Inflammatory macrophage treated with lipopolysaccharide for 1 hour (primary cell): ENCODE measurements at places on chromosomes 2 and 18.

- no peak for DNase-seq
Observed at GRCh38 chr2:168671932-168672331, 130.5 kb upstream of the NOSTRIN start.

DNA sequence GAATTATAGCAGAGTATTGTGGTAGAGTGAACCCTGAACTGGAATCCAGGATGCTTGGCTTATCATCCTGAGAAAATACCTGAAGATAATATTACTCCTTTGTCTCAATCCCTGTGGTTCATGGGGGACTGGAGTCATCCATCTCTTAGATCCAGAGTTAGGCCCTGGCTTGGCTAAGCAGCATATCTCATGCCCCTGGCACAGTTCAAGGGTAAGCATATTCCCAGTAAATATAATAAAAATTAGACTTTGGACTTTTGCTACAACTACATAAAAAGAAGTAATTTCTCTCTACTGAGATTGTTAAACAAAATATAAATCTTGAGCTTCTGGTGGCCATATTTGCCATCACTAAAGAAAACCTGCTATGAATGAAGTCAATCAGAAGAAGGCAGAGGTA lies 47.7 kb upstream of the STK39 start:
- DNase-seq = no peak

DNA sequence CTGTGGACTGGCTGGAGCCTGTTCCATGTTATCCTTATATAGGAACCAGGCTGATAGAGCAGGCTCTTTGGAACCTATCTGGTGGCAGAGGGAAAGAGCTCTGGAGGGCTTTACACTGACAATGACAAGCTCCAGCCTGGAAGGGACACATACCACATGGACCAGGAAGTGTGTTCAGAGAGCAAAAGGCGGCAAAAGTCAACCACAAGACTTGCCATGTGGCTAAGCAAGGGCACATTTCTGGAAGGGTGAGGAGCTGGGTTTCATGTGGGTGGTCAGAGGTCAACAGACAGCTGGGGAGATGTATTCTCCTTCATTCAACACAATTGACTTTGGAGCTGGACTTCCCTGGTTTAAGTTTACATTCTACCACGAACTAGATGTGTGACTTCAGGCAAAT lies 325.2 kb downstream of the DYSF start:
- DNase-seq = no peak

DNA sequence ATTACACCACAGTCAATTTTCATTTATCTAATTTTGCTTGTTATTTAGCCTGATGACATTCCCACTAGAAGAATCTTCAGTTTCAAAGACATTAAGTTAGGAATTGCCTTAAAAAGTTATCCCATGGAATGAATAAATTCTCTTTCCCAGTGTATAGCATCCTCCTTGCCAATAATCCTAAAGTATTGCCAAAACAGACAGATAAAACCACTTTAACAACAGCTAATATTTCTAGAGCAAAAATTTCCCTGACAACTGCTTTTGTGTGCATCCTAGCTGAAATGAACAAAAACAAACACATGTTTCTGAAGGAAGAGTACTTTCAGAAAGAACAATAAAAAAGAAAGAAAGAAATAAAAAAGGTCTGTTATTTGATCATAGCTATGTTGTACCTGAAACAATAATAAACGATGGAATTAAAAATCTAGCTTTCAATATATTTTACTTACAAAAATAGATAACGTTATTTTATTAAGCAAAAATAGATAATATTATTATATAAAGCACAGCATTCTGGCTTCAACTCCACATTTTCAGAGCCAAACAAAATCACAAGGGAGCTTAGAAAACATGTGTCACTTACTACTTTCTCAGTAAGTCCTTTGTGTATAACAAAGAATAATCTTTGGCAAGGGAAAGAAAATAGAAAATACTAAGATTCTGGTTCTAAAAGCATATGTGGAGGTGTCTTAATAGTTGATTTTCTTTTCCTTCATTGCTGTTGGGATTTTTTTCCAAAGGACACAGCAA lies 939.0 kb upstream of the CRIM1 start:
- DNase-seq = no peak

GRCh38 chr2:37168217-37168981 lies 11.6 kb upstream of the EIF2AK2 start:
- DNase-seq = peak; percentile 28

DNA sequence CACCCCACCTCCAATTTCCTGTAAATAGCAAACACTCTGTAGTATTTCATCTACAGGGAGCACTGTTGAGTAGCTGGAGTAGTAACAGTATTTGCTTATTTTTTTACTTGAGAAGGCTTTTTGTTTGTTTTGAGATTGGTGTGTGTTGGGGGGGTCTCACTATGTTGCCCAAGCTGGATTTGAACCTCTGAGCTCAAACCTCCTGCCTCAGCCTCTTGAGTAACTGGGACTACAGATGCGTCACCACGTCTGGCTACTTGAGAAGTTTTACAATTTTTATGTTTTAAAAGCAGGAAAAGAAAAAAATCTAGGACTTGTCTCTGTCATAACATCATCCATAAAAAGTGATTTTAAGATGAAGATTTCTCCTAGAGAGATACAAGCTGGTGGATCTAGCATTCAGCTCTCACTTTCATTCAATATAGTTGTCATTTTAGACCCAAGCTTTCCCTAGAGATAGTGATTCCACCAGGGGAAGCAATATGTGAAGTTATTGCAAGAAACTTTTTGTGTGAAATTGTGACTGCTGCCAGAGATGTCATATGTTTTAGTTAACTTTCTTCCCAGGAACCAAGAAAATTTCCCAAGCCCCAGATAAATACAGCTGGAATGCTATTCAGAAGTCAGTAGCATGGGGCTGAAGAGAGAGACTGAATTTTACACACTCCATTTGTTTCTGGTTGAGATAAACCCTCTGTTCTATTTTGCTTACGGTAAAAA lies 60.2 kb upstream of the MAP4K3 start:
- no peak for DNase-seq

DNA sequence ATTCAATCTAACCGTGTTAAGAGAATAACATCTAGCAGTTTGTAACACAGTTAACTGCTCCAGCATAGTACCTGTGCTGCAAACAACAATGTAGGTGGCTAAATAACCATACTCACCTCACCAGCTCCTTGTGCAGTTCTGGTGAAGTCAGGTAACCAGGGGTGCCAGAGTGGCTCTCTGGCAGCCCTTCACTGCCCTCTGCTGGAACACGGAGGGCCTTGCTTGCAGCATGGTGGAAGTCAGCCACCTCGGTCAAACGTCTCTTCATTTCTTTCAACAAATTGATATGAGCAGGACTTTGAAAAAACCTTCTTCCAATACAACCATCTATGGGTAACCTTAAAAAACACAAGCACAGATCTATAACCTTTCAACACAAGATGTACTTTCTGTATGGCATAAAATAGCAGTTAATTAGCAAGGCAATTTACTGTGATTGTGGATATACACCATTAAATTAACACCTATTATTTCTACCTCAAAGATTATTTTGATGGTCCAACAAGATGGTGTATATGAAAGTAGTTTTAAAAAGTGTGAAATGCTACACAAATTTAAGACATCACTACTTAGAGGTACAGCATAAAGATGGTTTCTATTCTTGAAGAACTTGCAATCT lies 56.6 kb downstream of the EPG5 start:
- peak; percentile 36 for DNase-seq

DNA sequence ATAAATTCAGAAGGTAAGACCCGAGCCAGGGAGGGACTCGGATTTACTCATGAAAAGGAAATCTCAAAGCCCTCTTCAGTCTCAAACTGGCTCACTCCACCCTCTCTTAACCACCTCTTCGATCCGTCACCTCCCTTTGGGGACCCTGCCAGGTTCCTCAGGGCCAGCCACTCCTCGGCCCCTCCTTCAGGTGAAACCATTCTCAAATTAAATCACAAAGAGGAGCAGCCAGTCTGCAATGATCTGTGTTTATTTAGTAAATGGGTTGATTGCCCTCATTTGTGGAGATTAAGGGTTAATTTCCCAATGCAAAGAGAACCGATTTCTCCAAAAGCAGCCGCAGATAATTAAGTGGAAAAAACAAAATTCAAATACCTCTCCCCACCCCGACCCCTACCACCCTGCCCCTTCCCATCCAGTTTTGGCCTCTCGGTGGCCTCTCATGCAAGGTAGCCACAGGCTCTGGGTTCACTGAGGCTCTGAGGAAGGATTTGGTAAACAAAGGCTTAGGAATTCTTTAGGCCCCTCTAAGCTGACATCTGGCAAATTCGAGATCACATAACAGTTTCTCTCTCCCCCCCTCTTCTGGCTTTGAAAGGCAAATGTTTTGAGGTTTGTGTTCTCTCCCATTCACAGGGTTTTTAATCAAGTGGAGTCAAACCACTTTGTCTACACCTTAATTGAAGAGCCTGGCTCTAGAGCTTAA lies 10.3 kb upstream of the FZD7 start:
- no peak for DNase-seq

DNA sequence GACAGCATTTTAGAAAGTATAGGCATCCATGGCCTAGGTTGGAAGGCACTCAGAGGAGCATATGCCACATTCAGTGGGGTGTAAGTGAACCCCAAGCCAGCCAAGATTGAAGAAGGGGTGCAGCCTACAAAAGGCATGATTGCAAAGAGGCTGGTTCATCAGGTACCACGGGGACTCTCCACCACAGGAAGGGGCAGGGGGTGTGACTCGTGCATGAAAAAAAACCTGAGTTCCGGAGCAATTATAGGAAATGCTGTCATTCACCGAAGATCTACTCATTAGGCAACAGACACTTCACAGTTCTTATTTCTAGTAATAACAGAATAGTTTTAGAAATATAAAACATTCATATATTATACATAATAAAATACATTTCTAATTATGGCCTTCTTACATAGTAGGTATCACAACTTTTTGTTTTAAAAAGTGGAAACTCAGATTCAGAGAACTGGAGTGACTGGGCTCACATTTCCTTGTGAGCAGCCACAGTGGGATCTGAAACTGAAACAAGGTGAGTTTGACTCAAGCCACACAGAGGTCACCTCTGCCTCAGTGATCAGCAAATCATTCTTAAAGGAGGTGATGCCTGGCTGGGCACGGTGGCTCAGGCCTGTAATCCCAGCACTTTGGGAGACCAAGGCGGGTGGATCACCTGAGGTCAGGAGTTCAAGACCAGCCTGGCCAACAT lies 188.4 kb upstream of the GYPC start:
- DNase-seq = no peak

GRCh38 chr18:26614374-26614773 lies 66.0 kb upstream of the KCTD1 start:
- DNase-seq = no peak

DNA sequence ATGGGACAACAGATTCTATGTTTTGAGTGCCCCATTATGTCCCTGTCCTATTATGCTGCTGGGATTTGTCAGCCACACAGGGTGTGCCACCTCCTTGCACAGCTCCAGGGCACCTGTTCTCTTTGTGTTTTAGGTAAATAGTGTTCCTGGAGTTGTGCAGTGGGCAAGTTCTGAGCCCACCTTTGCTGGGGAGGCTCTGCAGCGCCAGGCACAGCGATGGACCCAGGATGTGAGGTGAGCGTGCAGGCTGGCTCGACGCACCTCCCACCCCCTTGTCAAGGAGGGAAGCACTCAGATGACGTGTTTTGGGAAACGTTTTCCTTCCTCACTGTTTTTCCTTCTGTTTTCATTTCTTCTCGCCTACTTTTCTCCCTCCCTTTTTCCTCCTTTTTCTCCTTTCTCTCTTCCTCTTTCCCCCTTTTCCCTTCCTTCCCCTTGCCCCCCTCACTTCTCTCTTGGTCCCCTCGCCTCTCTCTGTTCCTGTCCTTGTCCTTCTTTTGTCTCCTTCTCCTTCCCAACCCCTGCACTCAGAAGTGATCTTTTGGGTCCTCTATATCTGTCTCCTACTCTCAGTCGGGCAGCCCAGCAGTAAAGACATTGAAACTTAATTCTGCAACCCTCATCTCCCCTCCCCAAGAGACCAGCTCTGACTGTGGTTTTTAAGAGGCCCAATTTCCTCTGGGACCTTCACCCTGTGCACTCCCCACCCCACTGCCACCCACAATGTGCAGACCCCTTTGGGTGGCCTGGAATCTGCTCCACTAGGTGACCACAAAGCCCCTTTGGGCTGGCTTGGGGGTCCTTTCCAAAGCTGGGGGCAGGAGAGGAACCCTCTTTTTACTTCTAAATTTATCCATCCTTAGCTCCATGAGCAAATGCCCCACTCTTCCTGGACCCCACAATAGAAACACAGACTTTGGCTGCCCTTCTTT lies 104.0 kb downstream of the MCFD2 start:
- DNase-seq = no peak

DNA sequence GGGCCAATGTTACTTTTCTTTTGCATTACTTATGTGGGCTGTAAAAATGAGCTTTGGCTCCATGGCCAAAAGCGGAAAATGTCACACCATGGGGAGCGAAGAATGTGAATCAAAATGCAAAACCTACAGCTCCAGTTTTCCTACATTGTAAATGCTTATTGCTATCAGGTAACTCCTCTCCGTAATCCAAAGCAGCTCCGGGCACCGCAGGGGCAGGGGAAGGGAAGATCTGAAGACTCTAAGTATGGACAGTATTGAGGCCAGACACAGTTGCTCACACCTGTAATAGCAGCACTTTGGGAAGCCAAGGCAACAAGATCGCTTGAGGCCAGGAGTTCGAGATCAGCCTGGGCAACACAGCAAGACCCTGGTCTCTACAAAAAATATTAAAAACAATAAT lies 7.1 kb upstream of the AGFG1 start:
- DNase-seq = no peak

GRCh38 chr2:161995553-161996016 lies 78.4 kb downstream of the DPP4 start:
- DNase-seq = no peak

DNA sequence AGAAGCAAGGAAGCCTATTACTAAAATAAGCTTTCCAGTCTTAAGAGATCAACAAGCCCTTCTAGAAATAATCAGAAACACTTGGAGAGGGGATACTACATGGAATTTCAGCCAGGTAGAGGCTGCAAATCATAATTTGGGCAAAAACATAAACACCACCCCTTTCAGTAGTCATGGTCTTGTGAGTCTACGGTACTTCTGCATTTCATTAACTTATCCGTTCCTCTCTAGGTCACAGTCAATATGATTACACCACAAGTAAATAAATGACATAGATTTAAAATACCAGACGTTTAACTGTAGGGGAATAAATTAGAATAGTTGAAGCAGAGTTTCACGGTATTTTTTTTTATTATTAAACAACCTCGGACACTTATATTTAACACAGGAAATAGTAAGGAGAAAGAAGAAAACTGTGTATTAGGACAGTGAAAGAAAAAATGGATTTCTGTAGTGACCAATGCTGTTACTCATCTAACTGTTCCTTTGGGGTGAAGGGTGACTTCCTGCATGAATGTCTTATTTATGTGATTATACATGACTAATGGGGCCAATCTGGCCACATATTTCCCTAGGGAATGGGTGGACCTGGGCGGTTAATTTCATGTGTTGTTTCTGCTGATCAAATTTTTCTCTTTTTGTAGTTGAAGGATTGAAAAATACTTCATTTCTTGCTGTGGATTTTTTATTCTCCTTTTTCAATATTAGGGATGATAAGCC lies 456.6 kb upstream of the UBE2E3 start:
- DNase-seq = peak; percentile 43

GRCh38 chr2:197862246-197862955 lies 58.0 kb downstream of the PLCL1 start:
- DNase-seq = peak; percentile 59
